ENCODE measurements at places on chromosomes 6 and 20.

DNA sequence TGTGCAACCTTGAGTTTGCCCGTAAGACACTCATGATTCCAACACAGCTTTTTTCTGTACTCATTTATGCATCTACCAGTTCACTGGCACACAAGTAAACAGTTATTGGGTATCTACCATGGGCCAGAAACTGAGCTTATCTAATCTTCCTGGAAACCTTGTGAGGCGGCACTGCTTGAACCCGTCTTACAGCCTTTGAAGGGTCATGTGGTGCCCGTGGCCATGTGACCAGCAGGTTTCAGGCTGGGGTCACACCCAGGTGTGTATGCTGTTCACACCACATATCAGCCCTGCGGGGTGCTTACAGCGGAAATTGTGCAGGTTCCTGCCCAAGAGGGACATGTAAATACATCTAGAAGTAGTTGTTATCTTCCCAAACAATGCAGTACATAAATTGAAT is 6.1 kb downstream of the THBD start:
- no peak for DNase-seq

DNA sequence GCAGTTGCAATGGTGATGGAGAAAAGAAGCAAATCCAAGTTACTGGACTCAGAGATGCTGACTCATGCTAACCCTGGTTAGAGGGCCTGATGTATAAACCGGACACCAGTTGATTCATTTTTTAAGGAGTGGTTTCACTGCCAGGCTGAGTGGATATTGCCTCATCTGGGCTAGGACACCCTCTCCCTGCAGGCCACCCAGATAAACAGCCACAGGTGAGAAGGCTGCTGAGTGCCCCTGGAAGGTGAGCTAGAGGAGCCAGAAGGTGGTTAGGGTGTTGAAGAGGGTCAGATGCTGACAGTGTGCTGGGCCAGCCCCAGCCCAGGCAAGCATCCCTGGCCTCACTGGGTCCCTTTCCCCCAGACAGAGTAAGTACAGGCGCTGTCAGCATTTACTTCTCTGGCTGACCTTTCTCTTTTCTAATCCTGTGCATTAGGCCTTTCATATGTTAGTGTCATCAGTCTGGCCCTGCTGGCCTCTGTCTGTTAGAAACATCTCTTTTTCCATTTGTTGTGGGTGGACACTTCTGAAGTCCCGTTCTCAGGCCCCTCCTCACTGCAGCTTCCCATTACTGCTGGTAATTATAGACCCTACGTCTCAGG is 13.5 kb downstream of the EPB41L1 start:
- DNase-seq, result no peak

GRCh38 chr6:100456908-100457235 is 7.8 kb downstream of the SIM1 start:
- DNase-seq, result no peak

DNA sequence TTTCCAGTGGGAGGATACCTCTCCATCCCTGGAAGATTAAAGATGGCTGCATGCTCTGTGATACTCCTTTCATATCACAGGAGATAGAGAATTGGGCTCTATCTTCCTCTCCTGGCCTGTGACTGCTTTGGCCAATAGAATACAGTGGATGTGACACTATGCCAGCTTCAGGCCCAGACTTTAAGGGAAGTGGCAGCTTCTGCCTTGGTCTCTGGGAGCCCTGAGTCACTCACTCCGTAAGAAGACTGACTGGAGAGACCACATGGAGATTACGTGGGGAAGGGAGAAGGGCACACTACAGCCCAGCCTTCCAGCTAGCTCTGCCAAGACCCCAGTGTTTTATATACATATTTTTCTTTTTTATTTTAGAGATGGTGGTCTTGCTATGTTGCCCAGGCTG is 10.4 kb upstream of the MMP9 start:
- no peak for DNase-seq

DNA sequence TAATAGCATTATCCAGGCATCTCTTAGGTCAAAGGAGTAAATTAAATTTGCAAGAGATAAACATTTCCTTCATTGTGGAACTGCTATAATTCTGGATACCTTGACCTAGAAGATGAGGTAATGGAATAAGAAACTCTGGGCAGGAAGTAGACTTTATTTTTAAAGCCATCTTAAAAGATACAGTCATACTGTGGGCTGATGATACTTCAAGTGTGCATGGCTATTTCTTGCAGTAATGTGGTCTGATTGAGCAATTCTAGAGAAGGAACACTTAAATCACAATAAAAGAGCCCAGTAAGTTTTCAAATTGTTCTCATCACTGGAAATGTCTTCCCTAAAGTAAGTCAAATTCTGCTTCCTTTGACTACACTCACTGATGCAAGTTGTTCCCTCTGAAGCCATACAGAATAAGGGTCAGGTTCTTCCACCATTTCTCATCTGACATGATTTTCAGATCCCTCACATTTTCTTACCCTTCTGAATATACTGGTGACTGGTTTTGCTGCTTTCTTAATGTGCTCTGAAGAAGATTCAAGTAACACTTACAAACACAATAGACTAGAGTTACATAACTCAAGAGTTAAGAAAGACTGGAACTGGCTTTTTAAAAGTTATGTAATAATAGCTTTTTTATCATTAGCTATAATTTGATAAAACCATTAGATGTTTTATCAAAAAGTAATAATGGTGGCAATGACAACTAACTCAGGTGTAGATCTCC is 62.6 kb upstream of the TMEM244 start:
- DNase-seq, result no peak
